Dorsolateral prefrontal cortex (tissue), 122 donors: ENCODE measurements at places on chromosomes 4 and X.

DNA sequence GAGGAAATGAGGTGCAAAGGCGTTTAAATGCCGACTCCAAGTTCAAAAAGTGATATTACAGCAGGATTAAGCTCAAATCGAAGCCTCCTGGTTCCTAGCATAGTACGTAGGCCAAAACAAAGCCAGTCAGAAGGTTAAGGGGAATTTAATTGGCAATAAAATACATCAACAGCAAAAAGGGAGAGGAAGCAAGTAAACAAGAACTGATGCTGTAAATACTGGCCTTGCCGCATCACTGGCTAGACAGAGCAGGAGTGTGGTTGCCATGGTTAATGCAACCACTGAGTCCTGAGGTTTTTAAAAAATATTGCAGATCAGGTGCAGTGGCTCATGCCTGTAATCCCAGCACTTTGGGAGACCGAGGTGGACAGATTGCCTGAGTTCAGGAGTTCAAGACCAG is 63.2 kb upstream of the FBXW7 start:
- DNase-seq, result no peak

- no peak for DNase-seq
Measured at GRCh38 chrX:15913146-15913545, 58.5 kb upstream of the AP1S2 start.

DNA sequence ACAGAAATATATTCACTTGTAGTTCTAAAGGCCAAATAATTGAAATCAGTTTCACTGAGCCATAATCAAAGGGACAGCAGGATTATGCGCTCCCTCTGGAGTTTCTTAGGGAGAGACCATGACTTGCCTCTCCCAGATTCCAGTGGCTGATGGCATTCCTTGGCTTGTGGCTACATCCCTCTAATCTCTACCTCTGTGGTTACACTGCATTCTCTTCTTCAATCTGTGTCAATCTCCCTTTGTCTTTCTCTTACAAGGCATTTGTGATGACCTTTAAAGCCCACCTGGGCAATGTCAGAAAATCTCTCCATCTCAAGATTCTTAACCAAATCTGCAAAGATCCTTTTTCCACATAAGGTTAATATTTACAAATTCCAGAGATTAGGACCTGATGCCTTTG is 260.2 kb downstream of the UNC5C start:
- DNase-seq, result no peak

DNA sequence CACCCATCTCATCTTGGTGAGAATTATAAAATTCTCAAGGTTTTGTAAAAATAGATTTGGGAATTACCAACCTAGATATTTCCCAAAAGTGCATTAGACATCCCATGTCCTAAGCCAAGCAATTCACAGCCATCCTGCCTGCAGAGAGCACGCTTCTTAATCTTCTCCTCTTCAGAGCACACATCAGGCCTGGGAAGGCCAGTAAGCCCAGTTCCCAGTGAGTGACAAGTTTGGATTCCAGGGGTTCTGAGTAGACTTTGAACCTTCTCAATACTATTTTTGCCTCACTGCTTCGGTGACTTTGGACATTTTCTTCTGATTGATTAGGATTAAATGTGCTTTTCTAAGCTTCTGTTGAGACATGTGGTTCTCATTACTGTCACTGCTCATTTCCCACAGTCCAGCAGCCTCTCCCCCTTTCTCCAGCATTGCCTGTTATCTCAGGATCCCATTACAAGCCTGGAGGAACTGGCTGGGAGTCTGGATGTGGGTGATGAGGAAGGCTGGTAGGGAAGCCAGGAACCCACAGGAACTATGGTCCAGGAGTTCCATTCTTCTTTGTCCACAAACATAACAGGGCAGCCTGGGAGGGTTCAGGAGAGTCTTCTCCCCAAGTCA is 56.4 kb upstream of the TMEM150C start:
- DNase-seq, result no peak

DNA sequence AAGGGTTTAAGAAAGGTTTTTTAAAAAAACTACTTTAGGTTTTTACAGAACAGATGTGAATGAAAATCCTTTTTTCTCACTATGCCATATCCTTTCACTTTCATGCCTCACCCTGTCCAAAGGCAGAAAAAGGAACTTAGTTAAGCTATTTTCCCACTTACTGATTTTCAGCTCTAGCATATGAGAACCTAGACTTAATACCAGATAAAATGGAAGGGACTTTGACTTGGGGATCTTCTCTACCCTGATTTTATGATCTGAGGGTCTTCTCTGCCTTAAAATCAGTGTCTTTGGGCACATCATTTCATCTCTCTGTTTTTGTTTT is 42.4 kb downstream of the FNIP2 start:
- no peak for DNase-seq

GRCh38 chr4:1495416-1496115 is 89.3 kb upstream of the NKX1-1 start:
- DNase-seq, result peak; percentile 19

DNA sequence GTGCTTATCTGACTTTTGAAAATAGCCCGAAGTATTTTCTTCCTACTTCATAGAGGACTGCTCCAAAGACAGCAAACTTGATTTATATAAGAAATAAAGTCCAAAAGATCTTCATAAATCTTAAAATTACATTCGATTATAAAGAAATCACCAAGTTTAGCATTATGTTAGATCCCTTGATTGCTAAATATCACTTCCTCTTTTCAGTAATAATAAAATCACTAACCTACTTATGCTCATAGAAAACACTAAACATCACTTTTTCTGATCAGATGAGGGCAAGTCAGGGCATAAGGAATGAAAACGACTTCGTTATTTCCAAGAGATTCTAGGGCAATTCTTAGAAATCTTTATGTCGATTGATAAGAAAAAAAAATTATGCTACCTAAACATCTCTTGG is 32.0 kb downstream of the DYNLT3 start:
- no peak for DNase-seq

GRCh38 chrX:134803060-134803459 is 144.8 kb upstream of the PLAC1 start:
- DNase-seq, result no peak

- DNase-seq, result no peak
Measured at GRCh38 chr4:56272003-56272402, 115.3 kb downstream of the AASDH start.

GRCh38 chrX:68396953-68397352 is 36.3 kb downstream of the OPHN1 start:
- no peak for DNase-seq

- DNase-seq, result no peak
Measured at GRCh38 chrX:108735091-108735678, 1.2 kb downstream of the IRS4 start.

- no peak for DNase-seq
Measured at GRCh38 chr4:140137671-140138070, 16.3 kb downstream of the MAML3 start.

DNA sequence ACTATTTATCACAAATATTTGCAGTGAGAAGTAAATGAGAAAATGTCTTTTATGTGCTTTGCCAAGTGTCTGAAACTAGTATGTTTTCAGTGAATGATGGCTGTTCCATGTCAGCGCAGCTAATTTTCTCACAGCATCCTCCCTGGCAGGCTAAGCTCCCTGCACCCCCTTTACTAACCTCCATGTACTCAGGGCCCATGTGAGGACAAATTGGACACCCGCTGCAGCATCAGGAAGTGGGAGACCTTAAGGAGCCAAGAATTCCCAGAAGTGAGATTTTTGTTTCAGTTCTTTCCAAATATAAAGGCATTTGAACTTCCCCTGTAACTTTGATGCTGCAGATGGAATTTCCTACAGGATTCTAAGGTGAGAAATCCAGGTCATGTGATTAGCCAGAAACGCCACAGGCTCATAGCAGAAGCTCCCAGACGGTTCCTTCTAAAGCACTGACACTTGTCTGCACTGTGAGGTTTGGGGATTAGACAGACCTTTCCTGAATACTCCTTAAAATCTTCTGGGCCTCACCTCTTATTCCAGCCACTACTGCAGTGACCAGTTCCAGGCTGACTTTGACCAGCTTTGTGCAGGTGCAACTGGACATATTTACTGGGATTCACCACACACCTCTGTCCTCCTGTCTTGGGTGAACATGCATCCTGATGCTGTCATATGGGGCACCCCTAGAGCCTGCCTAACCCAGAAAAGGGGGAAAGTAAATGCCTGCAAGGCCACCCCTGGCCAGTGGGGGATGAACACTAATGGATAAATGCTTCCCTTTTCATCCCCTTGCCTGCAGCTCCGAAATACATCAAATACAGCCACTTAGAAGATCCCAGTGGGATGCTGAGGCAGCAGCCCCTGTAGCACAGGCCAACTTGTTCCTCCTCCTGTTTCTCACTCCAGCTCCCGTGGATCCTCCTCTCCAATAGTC is 45.9 kb downstream of the LGI2 start:
- no peak for DNase-seq

DNA sequence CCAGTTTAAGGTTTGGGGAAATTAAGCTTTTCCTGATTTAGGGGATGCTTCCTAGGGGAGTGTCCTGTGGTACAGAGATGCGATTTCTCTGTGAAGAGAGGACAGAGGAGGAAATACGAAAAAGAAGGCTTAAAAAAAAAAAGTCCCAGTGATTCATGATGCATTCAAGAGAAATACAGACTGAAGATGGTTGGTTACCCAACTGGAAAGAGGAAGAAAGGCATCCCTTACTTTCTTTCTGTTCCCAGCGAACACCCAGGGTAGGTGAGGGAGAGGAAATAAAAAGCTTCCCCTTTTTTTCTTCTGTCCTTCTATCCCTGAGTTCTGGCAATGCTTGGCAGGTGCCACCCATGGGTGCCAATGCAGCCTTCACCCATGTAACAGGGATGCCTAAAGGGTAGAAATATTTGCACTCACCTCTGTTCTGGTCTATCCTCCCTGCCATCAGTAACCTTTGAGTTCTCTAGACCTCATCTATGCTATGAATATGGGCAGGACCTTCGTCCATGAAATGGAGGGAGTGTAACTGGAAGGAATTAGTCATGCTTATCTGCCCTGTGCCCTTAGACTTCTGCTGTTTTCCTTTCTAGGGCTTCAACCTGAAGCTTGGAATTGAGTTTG is 230.1 kb upstream of the GALNTL6 start:
- DNase-seq, result no peak

GRCh38 chr4:11343536-11343935 is 85.2 kb downstream of the HS3ST1 start:
- DNase-seq, result no peak

DNA sequence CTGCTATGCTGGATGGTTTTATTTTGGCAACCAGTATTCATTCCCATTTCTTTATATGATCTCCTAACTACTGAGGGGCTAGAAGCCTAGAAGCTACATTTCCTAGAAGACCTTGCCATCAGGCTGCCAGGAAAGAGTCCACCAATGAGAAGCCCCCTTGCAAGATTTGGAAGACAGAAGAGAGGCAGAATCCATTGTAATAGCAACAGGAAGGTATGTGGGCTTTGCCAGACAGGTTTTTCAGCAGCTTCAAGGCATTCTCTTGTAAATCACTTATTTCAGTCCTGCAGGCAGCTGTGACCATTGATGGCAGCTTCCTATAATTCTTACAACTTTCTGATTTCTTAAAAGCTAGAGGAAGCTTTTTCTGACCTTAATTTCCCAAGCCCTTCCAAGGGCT is 148.3 kb upstream of the NHS start:
- no peak for DNase-seq

GRCh38 chrX:120147537-120147936 is 10.9 kb upstream of the RHOXF2 start:
- no peak for DNase-seq

DNA sequence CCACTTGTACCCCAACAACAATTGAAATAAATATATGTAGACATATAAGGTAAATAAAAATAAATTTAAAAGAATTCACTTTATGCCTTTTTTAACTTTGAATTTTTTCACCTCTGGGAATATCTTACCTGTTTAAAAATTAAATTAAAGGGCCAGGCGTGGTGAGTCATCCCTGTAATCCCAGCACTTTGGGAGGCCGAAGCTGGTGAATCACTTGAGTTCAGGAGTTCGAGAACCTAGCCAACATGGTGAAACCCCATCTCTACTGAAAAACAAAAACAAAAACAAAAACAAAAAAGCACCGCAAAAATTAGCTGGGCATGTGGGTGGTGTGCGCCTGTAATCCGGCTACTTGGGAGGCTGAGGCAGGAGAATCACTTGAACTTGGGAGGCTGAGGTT is 164.8 kb downstream of the AASDH start:
- no peak for DNase-seq

DNA sequence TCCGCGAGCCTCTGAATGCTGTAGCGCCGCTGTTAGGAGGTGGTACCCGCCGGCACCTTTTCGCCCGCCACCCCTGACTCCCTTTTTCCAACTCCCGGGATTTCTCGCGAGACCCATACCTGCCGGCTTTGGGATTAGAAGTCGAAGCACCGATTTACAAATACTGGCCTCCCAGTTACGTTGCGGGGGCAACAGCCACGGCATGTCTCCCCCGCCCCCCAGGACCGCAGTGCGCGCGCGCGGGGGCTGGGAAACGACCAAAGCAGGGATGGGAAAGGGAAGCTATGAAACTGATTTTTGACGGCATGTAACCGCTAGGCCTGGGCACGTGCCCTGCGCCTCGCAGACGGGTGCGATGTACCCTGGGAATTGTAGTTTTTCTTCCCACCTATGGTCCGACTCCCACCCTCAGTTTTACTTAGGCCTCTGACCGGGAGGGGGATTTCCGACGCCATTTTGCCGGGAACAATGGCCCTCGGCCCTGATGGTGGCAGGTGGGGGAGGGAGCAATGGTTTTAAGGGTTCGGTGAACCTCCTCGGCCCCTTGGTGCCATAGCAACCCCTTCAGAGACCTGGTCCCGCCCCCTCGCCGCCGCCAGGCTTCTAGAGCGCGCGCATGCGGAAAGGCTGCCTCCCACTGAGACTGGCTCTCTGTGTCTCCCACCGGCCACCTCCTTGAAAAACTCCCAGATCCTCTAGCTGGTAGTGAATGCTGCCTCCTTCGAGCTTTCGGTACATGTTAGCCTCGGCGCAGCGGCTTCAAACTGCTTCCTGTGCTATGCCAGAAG is 772 bp upstream of the WNK3 start:
- peak; percentile 73 for DNase-seq

GRCh38 chr4:100289946-100290345 is 99.7 kb upstream of the DDIT4L start:
- no peak for DNase-seq

DNA sequence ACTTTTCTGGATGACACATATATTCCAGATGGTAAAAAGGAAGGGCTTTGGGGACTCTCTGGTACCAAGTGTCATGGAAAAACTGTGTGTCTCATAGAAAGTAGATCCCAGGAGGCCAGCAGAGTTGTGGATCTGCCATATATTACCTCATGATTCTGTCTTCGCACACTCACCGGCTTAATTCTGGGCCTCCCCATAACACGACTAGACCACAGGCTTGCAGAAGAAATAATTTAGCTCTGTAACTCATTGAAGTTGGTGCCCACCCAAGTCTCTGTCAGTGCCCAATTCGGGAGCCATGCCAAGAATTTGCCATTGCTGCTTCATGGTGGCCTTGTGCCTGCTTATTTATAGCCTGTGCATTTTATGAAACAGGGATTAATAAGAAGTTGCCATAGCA is 104.5 kb downstream of the AR start:
- no peak for DNase-seq

GRCh38 chr4:81806485-81806884 is 334.8 kb upstream of the RASGEF1B start:
- DNase-seq, result no peak

- no peak for DNase-seq
Measured at GRCh38 chrX:104039689-104040505, at the start of gene H2BW2. H2BW2 (plus strand) TSS chrX:104039956; CDS start chrX:104039995, 39 bp downstream.

GRCh38 chrX:85859426-85859825 is 187.9 kb downstream of the CHM start:
- DNase-seq, result no peak
